Osteoblast (primary cell): ENCODE measurements at places on chromosomes 2 and 18. TPM values are rescaled to one million over a fixed set of nuclear protein-coding genes. Genes with fewer than 3 reads are reported as not detected.

Gene RTKN
- 14.1 and 16.2 TPM in 2 replicates for total RNA-seq

GRCh38 chr18:21117409-21118131 is 6.0 kb upstream of the ROCK1 start:
- DNase-seq = peak; percentile 66

Gene GPR39
- 3.6 and 4.4 TPM in 2 replicates for total RNA-seq

- no peak for DNase-seq
These were observed 376.5 kb downstream of the TMEM182 start for GRCh38 chr2:103138123-103138901.

Gene OSGEPL1
- total RNA-seq = 7.2 and 9.4 TPM in 2 replicates

DNA sequence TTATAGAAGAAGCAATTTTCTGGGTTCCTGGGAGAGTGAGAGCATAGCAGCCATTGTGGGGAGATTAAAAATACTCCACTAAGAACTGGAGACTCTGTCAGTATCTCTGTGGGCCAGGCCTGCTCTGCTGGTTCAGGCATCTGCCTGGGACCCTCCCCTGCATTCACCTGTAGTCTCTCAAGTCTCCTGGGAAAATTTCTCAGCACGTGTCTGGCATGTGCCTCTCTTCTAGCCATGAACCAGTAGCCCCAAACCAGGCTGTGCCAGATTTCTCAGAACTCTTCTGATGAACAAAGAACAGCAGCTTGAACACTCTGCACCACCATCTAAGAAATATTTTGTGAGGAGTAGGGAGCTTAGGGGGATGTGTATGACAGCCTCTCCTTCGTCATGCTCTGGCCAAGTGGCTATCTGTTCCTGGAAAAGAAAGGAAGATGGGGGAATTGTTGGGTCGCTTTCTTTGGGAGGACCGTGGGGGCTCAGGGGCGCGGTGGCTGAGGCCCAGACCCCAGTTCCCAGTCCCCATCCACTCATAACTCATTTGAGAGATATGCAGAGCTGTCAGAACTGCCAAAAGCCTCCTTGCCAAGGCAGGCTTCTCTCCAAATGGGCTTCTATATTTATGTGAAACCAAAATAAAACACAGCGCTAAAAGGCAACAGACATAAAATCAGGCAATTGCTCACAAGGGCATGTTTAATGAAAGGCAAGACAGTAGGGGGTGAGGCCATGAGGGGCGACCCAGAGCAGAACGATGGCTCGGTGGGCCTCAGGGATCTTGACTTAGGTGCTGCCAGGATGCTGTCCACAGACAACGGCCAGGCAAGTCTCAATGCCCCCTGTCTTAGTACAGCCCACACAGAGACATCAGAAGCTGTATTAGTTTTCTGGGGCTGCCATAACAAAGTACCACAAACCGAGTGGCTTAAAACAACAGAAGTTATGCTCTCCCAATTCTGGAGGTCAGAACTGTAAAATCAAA is 114.7 kb upstream of the TNP1 start:
- no peak for DNase-seq

DNA sequence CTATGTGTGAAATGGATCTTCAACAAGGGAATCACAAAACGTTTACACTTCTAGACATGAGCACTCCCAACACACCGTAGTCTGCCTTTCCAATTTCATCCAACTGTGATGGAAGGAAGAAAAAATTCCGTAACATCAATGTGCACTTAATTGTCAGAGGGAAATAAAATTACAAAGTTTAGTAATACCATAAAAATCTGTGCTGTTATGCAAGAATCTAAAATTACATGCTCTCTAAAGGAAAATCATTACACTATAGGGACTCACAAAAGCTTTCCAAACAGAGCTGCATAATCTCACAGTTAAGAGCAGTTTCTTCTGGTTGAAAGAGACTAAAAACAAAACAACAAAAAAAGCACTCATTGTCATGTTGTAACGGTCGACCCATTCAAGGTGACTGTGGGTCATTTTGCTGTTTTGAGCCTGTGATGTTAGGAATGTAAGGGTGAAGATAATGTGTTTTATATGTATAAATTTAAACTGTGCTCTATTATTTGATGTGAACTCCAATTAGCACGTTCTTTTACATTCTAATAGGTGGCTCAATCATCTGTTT is 698.0 kb downstream of the TDRD15 start:
- DNase-seq = no peak

- peak; percentile 94 for DNase-seq
These were observed 5.4 kb downstream of the HS6ST1 start for GRCh38 chr2:128313091-128313836.

Gene GFPT1
- 53.9 and 64.4 TPM in 2 replicates for total RNA-seq
